ENCODE measurements at places on chromosomes 12 and 14.

GRCh38 chr12:32170437-32170998, 63.9 kb downstream of the BICD1 start:
- DNase-seq = no peak

- DNase-seq = no peak
These were observed 180.0 kb downstream of the ESR2 start for GRCh38 chr14:64114166-64114565.

DNA sequence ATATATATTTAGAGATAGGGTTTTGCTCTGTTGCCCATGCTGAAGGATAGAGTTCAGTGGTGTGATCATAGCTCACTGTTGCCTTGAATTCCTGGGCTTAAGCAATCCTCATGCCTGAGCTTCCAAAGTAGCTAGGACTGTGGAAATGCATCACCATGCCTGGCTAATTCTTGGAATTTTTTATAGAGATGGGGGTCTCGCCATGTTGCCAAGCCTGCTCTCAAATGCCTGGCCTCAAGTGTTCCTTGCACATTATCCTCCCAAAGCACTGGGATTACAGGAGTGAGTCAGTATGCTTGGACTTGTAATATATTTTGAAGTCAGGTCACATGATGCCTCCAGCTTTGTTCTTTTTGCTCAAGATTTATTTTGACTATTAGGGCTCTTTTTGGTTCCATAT, 178.0 kb downstream of the RPAP3 start:
- no peak for DNase-seq

DNA sequence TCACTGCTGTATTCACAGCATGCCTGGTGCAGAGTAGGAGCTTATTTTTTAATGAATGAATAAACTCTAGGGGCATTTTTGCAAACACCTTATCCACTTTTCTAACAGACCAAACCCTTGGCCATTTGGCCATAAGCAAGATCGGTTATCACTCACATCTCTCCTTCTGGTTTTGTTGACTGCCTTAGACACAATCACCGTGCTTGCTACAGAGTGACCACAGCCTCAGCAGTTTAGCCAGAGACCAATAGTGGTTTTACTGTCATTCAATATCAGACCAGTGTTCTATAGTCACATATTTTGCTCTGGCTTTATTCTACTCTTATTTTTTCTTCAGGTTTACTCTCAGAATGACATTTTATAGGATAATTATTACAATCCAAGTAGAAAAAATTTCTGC, 2.2 kb downstream of the KLRB1 start:
- DNase-seq = no peak

GRCh38 chr12:22409377-22410164, 75.1 kb upstream of the ST8SIA1 start:
- no peak for DNase-seq

GRCh38 chr14:88026890-88027289, 22.0 kb downstream of the GPR65 start:
- DNase-seq = no peak

DNA sequence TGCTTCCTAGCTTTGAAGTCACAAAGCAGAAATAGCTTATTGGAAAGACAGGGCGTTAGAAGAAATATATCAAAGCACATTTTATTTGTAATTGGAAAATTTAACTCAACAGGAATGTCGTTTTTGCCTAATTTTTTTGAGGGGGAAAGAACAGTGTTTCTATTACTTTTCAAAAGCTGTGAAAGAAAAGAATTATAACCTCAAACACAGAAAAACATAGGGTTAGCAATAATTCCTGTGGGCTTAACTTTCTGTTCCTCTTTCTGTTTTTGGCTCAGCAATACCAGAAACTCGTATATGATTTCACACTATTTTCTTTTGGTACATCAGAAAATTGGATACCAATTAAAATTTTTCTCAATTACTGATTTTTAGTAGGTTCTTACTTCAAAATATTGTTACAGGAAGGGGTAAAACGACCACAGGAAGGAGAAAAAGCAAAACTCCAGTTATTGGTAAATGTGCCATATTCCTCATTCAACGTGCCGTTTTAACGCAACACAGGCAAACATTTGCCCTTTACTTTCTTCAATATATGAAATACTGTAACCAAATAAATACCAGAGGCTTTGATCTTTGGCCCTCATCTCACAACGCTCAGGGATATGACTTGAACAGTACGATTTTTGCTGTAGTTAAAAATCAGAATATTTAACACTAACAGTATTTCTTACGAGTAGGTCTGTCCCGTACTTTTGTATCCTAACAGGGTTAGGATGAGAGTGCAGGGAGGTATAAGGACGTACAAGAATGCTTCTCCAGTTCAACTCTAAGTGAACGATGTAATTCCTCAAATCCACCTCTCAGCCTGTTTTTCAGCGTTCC, 1.3 kb upstream of the RNU6-7 start:
- no peak for DNase-seq

- DNase-seq = peak; percentile 68
These were observed 21.3 kb downstream of the FKBP11 start for GRCh38 chr12:48903982-48904411.

GRCh38 chr12:81077686-81078441, at the start of gene ACSS3:
ACSS3 (plus strand) TSS chr12:81078079; CDS start chr12:81078121, 42 bp downstream.
- DNase-seq = no peak

DNA sequence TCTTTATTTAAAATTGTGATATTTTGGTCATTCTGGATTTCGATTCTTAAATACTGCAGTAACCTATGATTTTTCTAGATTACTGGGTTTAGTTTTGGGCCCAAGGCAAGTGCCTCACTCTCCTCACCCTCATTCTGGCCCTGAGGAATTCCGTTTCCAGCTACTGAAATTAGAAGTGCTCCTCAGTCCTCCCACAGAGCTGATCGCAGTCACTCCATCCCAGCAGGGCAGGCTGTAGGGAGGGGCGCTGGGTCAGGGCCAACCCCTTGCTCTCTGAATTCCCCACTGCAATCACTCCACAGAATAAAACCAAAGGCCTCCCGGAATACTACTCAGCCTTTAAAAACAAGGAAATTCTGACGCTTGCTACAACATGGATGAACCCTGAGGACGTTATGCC, 66.5 kb upstream of the DIO3 start:
- no peak for DNase-seq

DNA sequence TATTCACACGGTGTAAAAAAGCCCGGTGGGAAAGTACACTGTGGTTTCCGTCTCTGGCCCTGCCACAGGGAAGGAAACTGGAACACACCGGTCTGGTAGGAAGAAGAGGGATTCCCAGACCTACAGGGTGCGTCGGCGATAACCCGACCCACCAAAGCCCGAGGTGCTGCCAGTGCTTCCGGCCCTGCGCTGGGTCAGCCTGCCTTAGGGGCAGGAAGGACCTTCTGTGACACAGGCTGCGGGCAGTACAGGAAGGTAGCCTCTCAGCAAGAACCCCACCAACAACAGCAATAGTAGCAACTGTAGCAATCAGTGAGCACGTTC, 169.5 kb upstream of the FKBP4 start:
- no peak for DNase-seq

DNA sequence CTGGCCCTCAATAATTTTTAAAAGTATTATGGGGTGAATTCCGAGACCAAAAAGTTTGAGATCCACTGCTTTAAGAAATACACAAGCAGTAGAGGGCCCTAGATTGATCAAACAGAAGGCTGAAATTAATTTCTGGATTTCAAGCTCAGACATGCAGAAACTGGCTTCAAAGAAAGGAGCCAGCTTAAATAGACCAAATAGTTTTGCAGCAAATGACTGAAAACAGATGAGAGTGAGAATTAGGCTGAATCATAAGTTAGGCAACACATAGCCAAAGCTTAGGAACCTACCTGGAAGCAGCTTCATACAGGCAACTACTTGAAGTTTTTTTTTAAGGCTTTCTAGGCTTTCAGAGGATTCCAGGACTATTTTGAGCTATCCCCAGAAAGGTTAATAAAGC, 12.4 kb downstream of the ATF7 start:
- no peak for DNase-seq

GRCh38 chr12:3881281-3881950, 8.2 kb upstream of the PARP11 start:
- no peak for DNase-seq

DNA sequence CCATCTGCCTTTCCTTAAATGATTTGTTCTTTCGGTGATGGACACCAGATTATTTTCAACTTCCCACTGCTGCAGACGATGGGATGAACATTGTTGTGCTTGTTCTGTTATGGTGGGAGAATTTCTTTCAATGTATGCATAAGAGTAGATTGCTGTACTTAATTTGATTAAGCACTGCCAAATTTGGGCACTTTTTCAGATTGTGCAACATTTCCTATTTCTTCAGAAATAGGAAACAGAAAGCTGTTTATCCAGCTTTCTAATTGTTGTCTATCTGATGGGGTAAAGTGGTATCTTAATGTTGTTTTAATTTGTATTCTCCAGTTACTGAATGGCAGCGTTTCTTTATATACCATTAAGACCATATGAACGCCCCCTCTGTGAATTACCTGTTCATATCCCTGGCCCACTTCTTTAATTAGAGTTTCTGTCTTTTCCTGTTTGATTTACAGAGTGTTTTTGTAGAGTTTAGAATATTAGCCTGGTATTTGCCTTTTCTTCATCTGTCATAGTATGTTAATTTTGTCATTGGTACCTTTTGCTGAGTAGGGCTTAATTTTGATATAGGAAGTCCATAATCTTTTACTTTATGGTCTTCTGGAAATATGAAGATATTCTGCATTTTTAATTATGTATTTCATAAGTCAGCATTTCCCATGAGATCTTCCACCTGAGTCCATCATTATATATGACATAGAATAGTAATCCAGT, 59.6 kb downstream of the DIP2B start:
- no peak for DNase-seq

DNA sequence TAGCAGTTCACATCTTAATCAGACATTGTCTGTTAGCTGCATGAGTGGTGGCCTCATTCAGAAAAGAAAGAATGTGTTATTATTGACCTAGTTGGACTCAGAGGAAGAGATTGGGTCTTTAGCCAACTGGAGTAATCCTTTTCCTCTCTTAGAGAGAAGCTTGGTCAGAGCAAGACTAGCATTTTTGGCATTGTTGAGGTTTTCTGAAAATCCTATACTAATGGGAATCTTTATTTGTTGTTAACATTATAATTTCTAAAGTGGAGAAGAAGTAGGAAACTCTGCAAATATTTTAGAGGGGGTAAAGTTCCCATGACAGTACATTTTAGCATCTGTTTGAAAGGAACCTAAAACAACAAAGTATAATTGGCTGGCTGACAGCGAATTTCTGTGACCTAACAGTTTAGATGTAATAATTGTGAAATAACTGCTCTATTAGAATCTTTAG, 9.7 kb downstream of the TOX4 start:
- no peak for DNase-seq

DNA sequence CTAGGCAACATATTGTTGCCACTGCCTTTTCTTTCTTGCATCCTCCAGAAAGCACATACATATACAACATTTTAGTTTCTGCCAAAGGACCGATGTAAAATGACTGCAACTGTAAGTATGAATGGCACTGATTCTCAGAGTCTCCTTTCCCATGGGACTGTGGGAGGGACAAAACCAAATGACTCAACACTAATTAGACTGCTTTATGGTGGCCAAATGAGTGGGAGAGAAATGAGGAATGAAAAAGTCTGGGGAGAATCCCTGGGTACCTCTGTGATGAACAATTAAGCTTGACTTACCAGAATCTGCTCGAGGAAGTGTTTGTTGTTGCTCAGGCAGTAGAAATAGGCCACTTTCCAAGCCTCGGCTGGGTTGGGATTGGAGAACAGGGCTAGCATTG, 10.1 kb downstream of the ZFYVE26 start:
- no peak for DNase-seq

DNA sequence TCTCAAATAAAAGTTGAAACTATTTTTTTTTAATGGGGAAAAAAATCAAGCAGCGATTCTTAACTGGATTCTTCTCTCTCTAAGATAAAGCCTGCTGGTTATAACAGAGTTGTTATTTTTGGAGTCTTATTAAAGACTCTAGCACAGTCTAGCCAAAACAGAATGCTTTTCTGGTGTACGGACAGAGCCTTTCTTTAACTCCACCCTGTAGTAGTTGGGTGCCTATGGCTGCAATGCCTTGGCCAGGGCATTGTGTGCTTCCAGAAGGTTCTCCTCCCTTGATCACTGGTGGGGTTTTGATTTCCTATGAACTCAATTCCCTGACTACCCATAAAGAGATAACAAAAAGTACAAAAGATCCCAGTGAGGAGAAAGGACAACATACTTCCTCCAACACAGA, 35.7 kb upstream of the TC2N start:
- no peak for DNase-seq

DNA sequence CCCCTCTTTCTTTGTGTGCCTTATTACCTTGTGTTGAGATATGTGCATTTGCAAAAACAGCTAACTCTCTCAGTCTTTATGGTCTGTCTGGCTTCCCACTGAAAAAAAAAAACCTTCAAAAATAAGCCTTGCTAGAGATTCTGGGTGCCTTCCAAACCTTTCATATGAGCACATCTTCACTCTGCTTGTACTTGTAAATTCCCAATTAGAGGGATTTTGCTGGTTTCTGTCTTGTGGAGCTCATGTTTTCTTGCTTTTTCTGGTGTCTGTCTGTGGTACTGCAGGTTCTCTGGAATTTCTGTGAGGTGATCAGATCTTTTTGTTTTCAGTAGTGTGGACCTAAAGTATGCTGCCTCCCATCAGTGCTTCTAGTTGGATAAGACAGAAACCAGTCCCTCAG, 100.1 kb downstream of the PIK3C2G start:
- no peak for DNase-seq

- no peak for DNase-seq
These were observed 10.9 kb downstream of the LGALS3 start for GRCh38 chr14:55139696-55140509.

DNA sequence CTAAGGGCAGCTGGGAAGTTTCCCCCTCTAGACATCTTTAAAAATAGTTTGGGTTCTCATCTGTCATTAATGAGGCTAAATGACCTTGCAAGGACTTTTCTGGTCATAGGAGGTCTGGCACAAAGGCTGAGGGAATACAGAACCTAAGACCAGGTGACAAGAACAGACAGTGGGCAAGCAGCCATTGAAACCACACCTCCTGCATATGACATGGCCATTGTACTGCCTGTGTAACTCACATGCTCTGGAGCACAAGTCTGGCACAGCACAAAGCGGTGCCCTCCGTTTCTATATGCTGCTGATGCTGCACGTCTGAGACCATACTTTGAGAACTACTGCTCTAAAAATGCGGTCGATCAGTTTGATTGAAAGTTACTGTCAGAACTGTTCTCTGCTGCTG, 143.3 kb downstream of the APAF1 start:
- DNase-seq = no peak

DNA sequence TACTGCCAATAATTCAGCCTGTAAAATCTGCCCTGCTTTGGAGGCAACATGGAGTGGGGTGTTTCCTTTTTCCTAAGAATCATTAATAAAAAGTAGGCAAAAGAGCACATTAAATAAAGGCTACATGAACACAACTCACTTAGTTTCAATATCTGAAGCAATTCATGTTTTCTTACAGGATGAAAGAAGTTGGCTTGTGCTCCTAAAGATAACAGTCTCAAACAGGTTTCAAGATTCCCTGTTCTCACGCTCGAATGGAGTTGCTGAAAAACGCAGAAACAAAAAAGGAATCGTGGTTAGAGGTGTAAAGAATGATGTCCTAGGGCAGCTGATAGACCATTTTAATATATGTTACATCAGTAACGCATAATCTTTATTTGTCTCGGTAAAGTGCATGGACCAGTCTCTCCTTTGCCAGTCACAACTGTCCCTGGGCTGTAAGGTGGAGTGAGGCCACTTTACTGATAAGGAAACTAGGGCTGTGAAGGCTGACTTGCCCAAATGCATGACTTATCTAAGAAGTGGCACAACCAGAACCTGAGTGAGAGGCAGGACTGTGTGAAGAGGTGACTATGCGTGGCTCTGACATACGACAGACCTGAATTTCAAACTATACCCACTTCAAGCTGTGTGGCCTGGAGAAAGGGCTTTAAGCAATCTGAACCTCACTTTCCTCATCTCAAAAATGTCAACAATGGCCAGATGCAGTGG, 12.6 kb downstream of the GIT2 start:
- no peak for DNase-seq

Measured in stimulated activated CD4-positive, alpha-beta T cell treated with anti-CD3 and anti-CD28 coated beads, Interleukin-15, amount 100 ng/mL, for 1 hour (primary cell).